ENCODE measurements at places on chromosomes 12 and 14.

DNA sequence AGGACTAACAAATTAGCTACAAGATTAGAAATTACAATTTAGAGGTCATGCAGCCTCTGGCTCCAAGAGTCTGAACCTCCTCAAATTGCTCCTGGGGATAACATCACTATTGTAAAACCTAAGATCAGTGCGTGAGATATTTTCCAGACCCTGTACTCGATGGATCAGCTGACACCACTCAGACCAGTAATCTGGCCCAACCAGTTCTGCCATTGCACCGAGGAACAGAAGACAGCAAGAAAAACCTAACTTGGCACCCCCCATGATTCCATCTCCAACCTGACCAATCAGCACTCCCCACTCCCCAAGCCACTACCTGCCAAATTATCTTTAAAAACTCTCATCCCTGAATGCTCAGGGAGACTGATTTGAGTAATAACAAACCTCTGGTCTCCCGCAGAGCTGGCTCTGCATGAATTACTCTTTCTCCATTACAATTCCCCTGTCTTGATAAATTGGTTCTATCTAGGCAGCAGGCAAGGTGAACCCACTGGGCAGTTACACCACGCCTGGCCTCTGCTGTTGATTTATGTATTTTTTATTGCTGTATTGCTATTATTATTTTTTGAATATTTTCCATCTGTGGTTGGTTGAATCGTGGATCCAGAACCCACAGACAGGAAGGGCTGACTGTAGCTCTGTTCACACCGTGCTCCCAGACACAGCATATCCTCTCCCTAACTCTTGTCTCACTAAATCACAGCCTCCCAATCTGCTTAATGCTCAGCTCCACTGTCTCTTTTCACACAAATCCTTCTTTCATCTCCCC lies 9.2 kb downstream of the HEBP1 start:
- DNase-seq: no peak

DNA sequence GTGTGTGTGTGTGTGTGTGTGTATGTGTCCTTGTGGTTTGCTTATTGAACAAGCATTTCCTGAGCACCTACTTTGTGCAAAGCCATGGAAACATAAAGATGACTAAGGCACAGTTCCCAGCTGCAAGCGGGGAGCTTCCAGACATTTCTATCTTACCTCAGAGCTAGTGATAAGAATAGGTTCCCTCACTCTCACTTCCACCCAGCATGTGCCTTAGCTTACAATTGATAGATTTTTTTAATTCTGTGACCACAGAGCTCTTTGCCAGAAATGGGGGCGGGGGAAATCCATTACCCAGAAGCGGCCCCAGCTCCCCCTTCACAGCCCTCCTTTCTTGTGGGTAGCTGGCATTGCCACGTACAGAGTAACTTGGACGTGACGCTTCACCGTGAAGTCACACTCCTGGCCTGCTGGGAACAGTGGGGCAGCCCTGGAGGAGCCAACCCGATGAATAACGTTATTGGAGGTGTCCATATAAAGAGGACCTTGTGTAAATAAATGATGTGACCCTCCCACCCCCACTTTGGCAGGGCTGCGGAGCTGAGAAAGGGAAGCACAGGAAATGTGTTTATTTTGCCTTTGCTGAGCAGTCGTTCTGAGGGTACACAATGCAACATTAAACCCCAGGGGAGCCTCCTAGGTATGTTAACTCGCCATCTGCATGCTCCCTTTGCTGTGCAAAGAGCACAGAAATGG lies 238.9 kb downstream of the CHST11 start:
- peak; percentile 68 for DNase-seq

DNA sequence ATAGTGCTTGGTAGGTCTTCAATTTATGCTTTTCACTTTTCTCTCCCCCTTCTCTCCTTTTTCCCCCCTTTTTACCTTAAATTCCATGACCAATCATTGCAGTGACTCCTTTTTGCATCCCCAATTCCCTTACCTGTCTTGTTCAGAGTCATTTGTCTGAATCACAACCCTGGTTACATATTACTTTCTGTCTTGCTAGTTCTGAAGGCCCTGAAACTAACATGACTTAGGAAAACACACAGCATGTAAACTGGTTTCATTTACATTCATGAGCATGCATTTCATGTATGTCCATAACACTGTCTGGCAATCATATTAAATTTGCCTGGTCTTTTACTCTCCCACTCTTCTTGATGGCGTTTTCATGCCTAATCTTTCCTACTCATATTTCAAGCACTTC lies 20.3 kb upstream of the FOXG1 start:
- no peak for DNase-seq

- DNase-seq: no peak
Measured at GRCh38 chr14:81802341-81802740, 268.7 kb upstream of the SEL1L start.

Data from activated CD8-positive, alpha-beta memory T cell treated with anti-CD3 and anti-CD28 coated beads, Interleukin-2, amount 50 U/mL, for 4 hours (primary cell).